ENCODE measurements at places on chromosomes 2 and 18. TPM values are rescaled to one million over a fixed set of nuclear protein-coding genes. Genes with fewer than 3 reads are reported as not detected.

Gene UGT1A7
- 0.35 TPM for total RNA-seq

Gene CAVIN2
- 15.0 TPM for total RNA-seq

Gene MAL
- total RNA-seq: not detected

Gene POTEC
- total RNA-seq: not detected

Gene SERPINB12
- not detected for total RNA-seq

Gene CXCR1
- total RNA-seq: 0.41 TPM

Gene AQP12B
- total RNA-seq: not detected

Gene ACOXL
- total RNA-seq: not detected

Gene PLGLB1
- 2.0 TPM for total RNA-seq

DNA sequence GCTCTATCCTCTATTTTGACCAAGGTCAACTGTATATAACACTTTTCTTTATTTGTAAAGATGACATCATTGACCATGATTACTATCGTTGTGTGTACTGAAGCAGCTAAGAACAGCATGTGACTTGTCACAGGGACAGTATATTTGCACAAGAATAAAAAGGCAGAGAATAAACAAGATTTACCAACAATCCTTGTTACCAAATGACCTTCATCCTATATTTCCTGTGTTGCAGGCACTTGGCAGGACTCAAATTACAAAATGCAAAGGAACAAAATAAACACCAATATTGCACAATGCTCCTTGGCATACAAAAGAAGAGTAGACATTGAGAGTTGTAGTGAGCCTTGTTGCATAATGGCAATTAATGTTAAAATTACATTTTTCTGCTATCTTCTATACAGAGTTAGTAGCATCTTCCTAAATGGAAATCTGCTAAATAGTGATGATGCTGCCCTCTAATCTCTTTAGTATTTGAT, 61.8 kb downstream of the RFTN2 start:
- DNase-seq: no peak

DNA sequence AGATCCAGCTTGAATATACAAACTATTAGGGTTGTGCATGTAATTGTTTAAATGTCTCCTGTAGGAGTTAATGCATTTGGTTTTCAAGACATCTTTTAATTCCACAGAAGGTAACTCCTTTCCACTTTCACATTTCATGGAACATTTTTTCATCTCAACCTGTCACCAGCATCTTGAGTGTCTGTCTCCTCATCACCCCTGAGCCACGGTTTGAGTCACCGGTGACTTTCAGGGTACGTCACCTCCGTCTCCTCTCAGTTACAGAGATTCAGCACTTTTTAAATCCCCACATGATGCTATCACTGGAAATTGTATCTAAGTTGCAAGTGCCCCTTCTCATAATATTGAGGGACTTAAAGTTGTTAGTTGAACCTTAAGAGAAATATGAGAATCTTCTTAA, 25.3 kb downstream of the GPR55 start:
- no peak for DNase-seq

- DNase-seq: no peak
These were observed 245.3 kb downstream of the XIRP2 start for GRCh38 chr2:167133614-167134013.

- no peak for DNase-seq
These were observed 177.1 kb upstream of the HDAC4 start for GRCh38 chr2:239577935-239578334.

GRCh38 chr2:27581417-27582128, 1.3 kb upstream of the ZNF512 start:
- no peak for DNase-seq

DNA sequence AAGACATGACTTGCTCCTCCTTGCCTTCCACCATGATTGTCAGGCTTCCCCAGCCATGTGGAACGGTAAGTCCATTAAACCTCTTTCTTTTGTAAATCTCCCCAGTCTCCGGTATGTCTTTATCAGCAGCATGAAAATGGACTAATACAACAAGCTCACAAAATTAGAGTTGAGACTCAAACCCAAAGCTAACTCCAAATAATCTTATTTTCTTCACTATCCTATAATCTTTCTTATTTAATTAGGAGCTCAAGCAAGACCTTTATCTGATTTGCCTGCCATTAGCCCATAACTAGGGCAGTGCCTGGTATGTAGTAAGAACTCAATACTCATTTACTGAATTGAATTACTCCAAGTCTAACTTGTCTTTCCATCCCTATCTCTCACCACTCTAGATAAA, 289.2 kb downstream of the SUCLG1 start:
- no peak for DNase-seq

DNA sequence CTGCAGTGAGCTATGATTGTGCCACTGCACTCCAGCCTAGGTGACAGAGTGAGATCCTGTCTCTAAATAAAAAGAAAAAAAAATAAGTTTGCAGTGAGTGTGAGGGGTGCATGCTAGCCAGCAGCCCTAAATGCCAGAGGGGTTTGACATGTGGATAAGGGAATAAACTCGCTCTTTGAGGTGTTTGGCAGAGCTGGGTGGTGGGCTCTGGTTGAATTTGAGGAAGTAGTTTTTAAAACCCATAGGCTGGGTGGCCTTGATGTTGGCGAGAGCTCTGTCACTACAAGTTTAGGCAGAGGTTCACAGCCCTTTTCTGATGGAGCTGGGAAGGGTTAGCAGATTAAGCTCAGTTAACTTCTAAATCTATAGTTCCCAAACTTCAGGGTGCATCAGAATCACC, 3.1 kb downstream of the ANXA4 start:
- DNase-seq: no peak

GRCh38 chr2:57376985-57377384, 669.6 kb upstream of the VRK2 start:
- no peak for DNase-seq

DNA sequence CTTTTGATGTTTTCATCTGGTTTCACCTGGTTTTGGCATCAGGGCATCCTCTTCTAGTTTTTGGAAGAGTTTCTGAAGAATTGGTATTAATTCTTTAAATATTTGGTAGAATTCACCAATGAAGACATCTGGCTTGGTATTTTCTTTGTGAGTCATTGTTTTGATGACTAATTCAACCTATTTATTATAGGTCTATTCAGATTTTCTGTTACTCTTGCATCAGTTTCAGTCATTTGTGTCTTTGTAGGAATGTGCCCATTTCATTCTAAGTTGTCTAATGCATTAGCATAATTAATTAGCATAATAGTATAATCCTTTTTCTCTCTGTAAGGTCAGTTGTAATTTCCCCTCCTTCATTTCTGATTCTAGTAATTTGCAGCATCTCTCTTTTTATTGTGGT, 8.0 kb downstream of the GNLY start:
- DNase-seq: no peak

GRCh38 chr2:100670232-100670631, 107.4 kb downstream of the PDCL3 start:
- DNase-seq: no peak

GRCh38 chr2:98833172-98833916, 102.4 kb upstream of the MGAT4A start:
- DNase-seq: no peak

GRCh38 chr2:196338440-196338839, 167.1 kb upstream of the STK17B start:
- no peak for DNase-seq

GRCh38 chr2:46850742-46851141, 64.9 kb downstream of the MCFD2 start:
- DNase-seq: peak; percentile 39

DNA sequence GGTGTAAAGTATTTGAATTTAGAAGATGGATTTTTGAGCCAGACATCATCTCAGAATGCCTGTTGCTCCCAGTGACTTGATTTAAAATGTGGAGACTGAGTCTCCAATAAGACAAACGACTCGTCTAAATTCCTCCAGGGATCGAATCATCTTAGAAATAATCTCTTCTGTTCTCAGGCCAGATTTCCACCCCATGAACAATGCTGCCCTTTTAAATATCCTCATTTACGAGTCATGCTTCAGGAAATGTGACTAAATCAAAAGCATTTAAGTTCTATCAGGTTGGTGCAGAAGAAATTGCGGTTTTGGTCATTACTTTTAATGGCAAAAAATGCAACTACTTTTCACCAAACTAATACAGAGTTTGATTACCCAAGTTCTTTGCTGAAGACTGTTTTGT, 684.6 kb upstream of the SOX11 start:
- no peak for DNase-seq

DNA sequence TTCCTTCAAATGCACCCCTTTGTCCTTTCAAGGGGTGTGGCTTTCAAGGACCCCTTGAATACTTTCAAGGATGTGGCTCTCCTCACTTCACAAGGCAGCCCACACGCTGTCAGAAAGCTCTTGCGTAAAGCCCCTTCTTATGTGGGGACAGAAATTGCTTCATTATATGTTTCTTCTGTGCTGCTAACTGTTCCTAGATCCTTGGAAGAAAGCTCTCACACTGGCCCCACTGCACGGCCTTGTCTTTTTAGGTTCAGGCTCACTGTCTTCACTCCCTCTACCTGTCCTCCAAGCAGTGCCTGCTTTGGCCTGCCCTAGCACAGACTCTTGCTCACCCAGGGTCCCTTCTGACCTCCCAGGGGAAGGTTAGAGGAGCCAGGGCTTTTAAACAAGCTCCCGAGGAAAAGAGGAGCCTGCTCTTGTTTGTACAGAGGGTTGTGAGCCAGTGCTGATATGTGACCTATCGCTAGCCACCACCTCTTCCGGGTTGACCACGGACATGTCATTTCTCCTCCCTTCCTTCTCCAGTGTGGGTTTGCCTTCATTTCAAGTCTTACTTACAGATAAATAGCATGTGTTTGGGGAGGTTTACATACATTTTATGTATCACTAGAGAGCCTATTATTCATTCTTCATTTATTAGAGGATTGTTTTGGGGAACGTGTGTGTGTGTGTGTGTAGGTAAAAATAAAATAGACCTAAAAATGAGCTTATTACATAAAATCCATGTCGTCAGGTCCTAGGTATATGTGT, 94.7 kb downstream of the RTN4 start:
- DNase-seq: no peak
